ENCODE measurements at places on chromosomes 11 and 22.

GRCh38 chr11:130890039-130890745 lies 26.1 kb downstream of the SNX19 start:
- DNase-seq: no peak

DNA sequence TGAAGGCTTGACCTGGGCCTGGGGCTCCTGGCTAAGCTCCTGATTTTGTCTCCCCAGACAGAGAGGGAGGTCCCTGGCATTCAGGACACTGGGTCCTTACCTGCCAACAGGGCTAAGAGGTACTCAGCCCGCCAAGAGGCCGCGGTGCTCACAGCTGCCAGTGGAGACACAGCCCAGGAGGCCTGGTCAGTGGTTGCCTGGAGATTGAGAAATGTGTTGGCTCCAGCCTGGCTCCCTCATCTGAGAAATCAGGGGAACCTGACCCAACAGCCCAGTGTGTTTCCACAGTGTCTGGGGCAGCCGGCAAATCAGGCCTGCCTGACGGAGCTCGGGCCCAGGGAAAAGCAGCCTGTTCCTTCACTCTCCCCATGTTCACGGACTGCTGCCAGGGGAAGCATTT lies 79.4 kb upstream of the NAV2 start:
- DNase-seq: no peak

- DNase-seq: no peak
Measured at GRCh38 chr22:49398115-49398514, 429.6 kb downstream of the BRD1 start.

GRCh38 chr11:14347991-14348390 lies 11.0 kb downstream of the RRAS2 start:
- DNase-seq: no peak

- DNase-seq: no peak
Measured at GRCh38 chr22:33770723-33771122, 149.6 kb downstream of the LARGE1 start.

- DNase-seq: no peak
Measured at GRCh38 chr11:36722421-36722820, 124.4 kb upstream of the RAG2 start.

DNA sequence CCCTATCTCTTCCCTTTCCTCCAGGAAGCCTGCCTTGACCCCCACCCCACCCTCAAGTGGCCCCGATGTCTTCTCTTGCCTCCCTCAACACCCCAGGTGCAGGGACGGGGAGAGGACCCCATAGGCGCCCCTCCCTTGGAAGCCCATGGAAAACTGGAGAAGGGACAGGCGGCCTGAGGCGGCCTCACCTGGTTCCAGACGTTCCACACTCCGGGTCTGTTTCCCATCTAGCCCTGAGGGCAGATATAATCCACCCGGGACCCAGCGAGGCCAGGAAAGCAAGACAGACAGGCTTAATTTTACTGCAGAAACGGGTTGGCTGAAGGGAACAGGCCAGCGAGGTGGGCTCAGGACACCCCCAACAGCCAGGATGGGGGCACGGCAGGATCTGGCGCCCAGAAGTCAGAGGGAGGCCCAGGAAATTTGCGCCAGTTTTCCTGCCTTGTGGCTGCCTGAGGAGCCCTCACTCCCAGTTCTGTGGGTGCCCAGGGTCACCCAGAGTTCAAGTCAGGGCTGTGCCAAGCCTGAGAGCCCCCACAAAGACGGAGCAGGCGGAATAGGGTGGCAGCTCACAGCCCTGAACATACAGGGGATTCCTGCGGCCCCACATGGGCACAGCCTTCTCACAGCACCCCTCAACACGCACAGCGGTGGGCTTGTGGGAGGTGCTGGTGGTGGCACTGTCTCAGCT lies 3.0 kb upstream of the SIGIRR start:
- DNase-seq: no peak

DNA sequence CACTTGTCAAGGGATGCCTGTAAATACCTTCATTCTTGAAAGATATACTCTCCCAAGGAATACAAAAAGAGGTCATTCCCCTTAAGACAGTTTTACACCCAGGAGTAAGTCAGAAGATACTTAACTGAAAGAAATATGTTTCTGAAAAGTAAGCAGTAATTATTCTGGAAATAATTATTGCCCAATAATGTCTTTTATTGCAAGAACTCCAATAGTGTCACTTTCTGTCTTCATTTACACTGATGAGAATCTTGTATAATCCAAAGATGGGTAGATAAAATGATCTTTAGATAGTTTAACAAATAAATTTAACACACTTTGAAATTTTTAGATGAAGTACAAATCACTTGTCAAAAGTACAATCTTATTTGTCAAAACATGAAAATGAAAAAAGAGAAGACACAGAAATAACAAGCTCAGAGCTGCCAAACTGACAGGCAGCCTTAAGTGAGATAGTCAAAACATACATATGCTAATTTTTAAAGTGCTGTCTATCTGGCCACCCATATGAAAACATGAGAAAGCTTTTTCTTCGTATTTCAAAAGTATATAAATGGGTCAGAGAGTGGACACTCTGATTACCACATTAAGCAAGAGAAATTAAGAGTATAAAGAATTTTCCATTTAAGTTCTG lies 225.1 kb downstream of the TTC28 start:
- no peak for DNase-seq

DNA sequence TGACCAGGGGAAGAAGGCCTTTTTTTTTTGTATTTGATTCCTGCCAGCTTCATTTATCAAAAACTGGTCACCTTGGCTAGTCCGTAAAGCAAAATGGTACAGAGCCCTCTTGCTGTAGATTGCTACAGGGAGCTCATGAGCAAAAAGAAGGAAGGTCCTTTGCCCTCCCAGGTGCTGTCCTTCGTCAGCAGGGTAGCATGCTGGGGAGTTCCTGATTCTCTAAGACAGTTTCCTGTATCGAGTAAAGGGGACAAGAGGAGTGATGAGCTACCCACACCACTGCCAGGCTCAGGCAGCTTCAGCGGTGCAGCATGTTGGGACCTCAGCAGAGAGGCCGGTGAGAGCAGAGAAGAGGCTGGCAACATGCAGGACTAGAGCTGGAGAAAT lies 67.8 kb upstream of the CSNK2A3 start:
- no peak for DNase-seq

- DNase-seq: no peak
Measured at GRCh38 chr22:27745809-27746208, 55.7 kb downstream of the MN1 start.

GRCh38 chr11:126312961-126313360 lies 9.1 kb downstream of the DCPS start:
- no peak for DNase-seq

DNA sequence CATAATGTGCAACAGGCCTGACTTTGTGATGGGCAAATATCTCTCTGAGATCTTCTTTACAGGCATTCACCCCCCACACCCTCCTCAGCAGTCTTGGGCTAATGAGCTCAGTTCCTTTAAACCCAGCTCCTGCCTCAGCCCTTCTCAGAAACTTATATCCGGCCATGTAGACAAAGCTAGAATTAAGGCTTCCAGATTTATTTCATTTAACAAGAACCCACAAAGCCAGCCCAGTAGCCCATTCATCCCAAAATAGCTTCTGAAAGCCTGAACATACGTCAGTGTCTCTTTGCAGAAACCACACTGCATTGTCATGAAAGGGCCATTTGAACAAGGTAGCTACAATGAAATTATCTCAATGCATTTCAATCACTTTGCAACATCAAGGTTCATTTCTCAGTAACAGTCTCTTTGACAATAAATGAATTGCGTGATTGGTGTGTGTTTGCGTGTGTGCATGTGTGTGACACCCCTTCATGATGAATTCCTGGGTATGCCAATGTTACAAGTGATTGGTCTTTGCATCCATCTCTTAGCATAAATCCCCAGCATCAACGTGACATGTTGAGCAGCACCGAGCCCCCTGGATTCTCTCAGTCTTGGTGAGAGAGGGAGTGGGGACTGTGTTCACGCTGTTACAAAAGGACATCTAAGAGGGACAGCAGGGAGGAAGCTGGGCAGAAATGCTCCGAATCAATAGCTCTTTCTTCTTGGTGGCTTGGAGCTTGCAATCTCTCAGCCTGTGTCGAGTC lies 299.6 kb downstream of the KIRREL3 start:
- DNase-seq: no peak

DNA sequence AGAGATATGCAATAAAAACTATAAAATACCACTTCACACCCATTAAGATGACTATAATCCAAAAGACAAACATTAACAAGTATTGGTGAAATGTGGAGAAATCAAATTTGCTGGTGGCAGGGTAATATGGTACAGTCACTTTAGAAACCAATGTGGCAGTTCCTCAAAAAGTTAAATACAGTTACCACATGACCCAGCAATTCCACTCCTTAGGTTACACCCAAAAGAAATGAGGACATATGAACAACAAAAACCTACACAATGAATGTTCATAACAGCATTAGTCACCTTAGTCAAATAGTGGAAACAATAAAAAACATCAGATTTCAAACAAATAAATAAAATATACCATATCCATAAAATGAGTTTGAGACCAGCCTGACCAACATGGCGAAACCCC lies 52.6 kb downstream of the RDX start:
- no peak for DNase-seq

- no peak for DNase-seq
Measured at GRCh38 chr11:120125024-120125423, 12.9 kb downstream of the TRIM29 start.

DNA sequence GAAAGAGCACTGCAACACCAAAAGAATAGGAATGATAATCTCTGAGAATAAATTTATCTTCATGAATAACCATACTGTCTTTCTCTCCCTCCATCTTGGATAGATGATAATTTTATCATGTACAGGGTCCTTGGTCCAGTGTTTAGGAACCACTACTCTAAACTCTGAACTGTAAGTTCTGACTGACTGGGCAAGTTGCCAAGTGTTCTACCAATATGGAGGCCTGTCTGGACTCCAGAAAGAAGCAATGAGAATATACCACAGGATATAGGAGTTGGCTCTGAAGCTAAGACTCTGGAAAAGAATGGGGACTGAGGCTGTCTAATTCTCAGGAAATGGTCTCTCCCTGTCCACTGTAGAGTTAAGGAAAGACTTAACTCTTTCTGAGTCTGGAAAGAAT lies 1.5 kb downstream of the FHIP1B start:
- no peak for DNase-seq

DNA sequence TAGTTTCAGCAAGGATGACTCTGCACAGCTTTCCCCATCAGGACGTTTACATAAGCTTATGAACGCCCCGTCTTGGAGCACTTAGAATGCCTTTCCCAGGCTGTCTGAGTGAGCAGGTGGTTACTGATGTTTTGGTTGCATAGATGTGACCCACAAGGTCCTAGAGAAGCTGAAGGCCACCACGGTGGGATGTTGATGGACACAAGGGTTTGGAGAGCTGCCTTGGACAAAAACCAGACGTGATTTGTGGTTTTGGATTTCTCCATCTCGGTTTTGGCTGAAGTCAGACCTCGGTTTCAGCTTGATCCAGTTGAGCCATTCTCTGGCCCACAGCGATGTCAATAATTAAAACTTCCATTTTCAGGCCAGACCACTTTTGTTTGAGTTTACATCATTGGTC lies 151.9 kb downstream of the LDLRAD3 start:
- no peak for DNase-seq

DNA sequence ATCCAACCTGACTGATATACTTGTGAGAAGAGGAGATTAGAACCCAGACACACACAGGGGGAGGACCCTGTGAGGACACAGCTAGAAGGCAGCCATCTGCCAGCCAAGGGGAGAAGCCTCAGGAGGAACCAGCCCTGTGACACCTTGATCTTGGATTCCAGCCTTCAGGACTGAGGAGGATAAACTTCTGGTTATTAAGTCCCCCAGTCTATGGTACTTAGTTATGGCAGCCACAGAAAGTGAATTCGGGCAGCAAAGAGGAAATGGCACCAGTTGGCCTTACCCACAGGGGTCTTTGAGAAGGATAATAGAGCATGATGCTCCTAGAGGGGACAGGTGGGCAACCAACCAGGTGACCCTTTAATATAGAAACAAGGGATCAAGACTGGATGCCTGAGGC lies 49.4 kb downstream of the ASCL2 start:
- no peak for DNase-seq

GRCh38 chr11:119529936-119530335 lies 107.0 kb upstream of the THY1 start:
- DNase-seq: no peak

GRCh38 chr11:121889931-121890330 lies 226.1 kb downstream of the BLID start:
- DNase-seq: no peak

GRCh38 chr11:6609502-6610015 lies 2.5 kb downstream of the TAF10 start:
- DNase-seq: no peak

DNA sequence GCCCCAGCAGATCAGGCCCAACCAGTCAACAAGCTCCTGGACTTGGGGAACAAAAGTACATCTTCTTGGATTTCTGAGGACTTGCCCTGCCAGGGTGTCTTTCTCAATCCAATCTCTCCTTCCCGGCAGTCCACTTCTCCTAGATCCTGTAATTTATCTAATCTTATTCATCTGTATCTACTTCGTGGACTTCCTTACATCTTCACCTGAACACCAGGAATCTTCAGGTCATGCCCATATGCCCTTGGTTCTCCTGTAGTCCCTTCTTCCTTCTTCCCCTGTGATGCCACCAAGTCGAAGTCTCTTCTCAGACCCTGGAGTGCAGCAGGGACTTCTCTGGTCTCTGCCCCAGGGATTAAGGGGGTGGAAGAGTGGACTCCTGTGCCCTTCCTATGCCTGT lies 100.3 kb downstream of the ZNF280B start:
- no peak for DNase-seq

GRCh38 chr11:128448981-128449713 lies 138.2 kb downstream of the ETS1 start:
- no peak for DNase-seq

- DNase-seq: no peak
Measured at GRCh38 chr11:55895216-55895615, 12.1 kb downstream of the TRIM51 start.

GRCh38 chr11:12126344-12127019 lies 16.1 kb downstream of the MICAL2 start:
- no peak for DNase-seq

DNA sequence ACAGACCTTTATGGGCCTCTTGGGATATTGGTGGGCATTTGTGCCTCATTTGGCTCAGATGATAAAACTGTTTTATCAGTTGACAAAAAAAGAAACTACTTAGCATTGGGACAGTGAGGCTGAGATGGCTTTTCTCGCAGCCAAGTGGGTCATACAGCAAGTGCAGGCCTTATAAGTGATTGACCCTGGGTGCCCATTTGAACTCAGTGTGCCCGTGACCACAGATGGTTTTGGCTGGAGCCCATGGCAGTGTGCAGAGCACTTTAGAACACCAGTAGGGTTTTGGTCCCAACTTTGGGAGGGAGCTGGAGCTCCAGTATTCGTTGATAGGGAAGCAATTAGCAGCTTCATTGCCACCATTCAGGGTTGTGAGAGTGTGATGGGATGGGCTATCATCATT lies 404.5 kb upstream of the LARGE1 start:
- DNase-seq: no peak

DNA sequence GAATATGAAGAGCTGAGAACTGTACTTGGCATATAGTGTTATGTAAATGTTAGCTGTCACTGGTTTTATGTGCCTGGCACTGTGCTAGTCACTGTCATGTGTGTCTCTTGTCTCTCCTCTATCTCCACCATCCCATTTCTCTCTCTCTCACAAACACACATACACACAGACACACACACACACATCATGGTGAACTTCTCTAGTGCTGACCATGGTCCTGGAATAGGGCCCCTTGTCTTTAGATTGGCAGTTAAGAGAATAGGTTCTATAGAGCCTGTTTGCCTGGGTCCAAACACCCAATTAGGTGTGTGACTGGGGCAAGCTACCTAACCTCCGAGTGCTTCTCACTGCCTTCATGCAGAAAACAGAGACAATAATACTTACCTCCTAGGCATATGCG lies 109.7 kb upstream of the NARS2 start:
- no peak for DNase-seq
